ENCODE measurements at places on chromosomes 4 and X.

- peak; percentile 54 for DNase-seq
- H3K27me3 ChIP-seq = no peaks in the 10 kb centered on the region
- H3K4me3 ChIP-seq = peak overlapping the region; percentile 34
- no peaks in the 10 kb centered on the region for H3K36me3 ChIP-seq
- H3K4me1 ChIP-seq = peaks cover 29% of the 10 kb centered on the region
Observed at GRCh38 chr4:148216866-148217814, 225.1 kb downstream of the NR3C2 start.

- no peaks in the 10 kb centered on the region for H3K4me1 ChIP-seq
- H3K27ac ChIP-seq = no peak overlapping the region
- DNase-seq = no peak
- H3K27me3 ChIP-seq = no peaks in the 10 kb centered on the region
Observed at GRCh38 chr4:55255179-55255578, 90.9 kb upstream of the SRD5A3 start.

- no peaks in the 10 kb centered on the region for H3K36me3 ChIP-seq
- H3K4me3 ChIP-seq = no peak overlapping the region
- no peak for DNase-seq
- H3K27me3 ChIP-seq = no peaks in the 10 kb centered on the region
Observed at GRCh38 chr4:52203351-52203750, 152.2 kb downstream of the SPATA18 start.

DNA sequence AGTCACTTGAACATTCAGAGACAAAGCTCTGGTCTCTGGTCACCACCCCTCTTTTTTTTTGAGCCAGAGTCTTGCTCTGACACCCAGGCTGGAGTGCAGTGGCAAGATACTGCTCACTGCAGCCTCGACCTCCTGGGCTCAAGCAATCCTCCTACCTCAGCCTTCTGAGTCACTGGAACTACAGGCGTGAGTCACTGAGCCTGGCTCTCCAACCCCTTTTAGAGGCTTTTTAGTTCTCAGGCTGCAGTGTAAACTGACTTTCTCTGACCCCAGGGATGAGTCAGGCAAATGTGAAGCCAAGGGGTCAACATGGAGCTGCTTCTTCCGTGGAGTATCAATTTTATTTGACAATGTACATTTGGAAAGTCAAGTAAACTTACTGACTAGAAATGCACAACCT is 229.2 kb downstream of the PTTG2 start:
- no peak overlapping the region for H3K27ac ChIP-seq
- no peak overlapping the region for H3K4me3 ChIP-seq
- no peak for DNase-seq
- no peaks in the 10 kb centered on the region for H3K36me3 ChIP-seq

DNA sequence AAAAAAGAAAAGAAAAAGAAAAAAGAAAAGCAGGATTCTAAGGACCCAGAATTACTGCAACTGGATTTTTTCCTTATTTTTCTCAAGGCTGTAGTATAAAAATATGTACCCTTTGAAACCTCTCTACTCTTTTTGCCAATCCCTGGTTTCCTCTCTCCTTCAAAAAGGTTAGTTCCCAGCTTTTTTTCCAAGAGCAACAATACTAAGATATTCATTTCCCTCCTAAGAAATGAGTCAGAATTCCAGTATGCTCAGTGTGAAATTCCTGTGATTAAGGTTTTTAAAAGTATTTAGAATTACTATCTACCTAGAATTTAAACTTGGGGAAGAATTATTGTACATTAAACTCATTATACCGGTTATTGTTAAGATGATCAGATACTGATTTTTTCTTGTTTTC is 22.0 kb downstream of the SMIM14 start:
- H3K4me3 ChIP-seq = no peak overlapping the region
- H3K36me3 ChIP-seq = no peaks in the 10 kb centered on the region
- H3K27me3 ChIP-seq = no peaks in the 10 kb centered on the region
- H3K4me1 ChIP-seq = no peaks in the 10 kb centered on the region
- no peak overlapping the region for H3K27ac ChIP-seq
- no peak for DNase-seq

DNA sequence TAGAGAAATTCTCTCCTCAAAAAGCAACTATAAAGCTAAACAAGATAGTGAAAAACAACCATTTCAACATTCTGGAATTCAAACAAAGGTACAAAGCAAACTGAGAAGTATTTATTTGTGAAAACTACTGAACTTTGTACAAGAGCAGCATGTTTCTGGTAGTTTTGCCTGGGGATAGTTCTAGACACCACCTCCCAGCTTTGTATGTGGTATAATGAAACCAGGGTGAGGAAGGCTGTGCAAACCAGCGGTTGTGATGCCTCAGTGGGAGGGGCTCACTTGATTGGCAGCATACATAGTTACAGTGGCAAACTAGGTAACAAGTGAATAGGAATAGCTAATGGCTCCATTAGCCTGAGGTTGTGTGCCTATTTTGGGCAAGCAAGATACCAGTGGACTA is 18.6 kb upstream of the FRMD7 start:
- no peak overlapping the region for H3K4me3 ChIP-seq
- H3K27me3 ChIP-seq = peaks cover 8% of the 10 kb centered on the region
- no peaks in the 10 kb centered on the region for H3K4me1 ChIP-seq
- H3K27ac ChIP-seq = no peak overlapping the region
- H3K36me3 ChIP-seq = no peaks in the 10 kb centered on the region

DNA sequence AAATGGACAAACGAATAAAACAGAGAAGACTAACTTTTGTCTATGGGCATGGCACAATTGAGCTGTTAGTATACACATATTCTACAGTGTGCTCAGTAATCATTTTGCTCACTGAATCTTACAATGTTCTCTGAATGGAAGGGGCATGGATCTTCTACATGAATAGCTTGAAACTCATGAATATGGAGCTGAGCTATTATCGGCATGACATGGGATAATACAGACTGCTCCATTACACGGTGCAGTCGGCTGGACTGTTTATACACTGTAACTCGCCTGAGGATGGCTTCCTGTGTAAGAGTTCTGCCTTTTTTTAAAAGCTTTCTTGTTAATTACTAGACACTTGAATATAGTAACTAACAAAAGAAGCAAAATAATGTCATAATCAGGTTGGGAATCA is 368.5 kb upstream of the MAD2L1 start:
- H3K27me3 ChIP-seq = no peaks in the 10 kb centered on the region
- no peaks in the 10 kb centered on the region for H3K4me1 ChIP-seq
- H3K4me3 ChIP-seq = no peak overlapping the region

DNA sequence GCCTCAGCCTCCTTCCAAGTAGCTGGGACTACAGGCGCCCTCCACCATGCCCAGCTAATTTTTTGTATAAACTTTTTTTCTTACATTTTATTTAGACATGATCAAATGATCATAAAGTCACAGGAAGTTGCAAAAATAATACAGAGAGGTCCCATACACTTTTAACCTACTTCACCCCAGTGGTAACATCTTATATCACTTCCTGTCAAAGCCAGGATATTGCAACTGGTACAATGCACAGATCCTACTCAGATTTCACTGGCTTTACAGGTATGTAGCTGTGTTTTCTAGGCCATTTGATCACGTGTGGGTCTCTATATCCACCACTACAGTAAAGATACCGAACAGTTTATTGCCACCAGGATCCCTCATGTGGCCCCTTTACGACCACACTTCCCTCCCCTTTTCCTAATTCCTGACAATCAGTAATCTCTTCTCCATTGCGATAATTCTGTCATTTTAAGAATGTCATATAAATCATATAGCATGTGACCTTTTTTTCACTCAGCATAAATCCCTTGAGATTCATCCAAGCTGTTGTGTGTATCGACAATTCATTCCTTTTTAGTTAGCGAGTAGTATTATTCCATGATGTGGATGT is 18.0 kb downstream of the RPS6KA3 start:
- peaks cover 12% of the 10 kb centered on the region for H3K36me3 ChIP-seq
- peak overlapping the region; percentile 70 for H3K27ac ChIP-seq
- no peak for DNase-seq
- peaks cover 27% of the 10 kb centered on the region for H3K4me1 ChIP-seq
- no peak overlapping the region for H3K4me3 ChIP-seq

GRCh38 chr4:48081196-48081595 is 52.9 kb downstream of the TXK start:
- H3K27ac ChIP-seq = no peak overlapping the region
- peaks cover 16% of the 10 kb centered on the region for H3K4me1 ChIP-seq
- H3K36me3 ChIP-seq = peaks cover 78% of the 10 kb centered on the region
- no peaks in the 10 kb centered on the region for H3K27me3 ChIP-seq
- no peak for DNase-seq

DNA sequence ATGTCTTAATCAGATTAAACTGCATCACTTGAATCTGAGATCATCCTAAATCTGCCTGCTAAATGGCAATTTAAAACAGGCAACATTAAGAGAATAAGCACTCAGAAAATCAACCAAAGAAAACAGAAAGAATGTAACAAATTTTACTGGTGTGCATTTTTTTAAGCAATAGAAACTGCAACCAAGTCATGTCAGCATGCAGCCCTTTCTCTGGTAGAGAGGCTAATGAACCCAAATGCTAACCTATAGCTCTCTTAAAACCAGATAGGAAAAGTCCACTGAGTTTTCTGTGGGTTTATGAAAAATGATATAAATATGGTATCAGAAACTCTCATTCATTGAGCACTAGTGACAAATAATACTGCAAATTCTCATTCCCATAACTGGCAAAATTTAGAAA is 35.6 kb downstream of the COL25A1 start:
- DNase-seq = no peak
- H3K4me3 ChIP-seq = no peak overlapping the region
- no peak overlapping the region for H3K27ac ChIP-seq
- H3K4me1 ChIP-seq = no peaks in the 10 kb centered on the region
- H3K36me3 ChIP-seq = no peaks in the 10 kb centered on the region

DNA sequence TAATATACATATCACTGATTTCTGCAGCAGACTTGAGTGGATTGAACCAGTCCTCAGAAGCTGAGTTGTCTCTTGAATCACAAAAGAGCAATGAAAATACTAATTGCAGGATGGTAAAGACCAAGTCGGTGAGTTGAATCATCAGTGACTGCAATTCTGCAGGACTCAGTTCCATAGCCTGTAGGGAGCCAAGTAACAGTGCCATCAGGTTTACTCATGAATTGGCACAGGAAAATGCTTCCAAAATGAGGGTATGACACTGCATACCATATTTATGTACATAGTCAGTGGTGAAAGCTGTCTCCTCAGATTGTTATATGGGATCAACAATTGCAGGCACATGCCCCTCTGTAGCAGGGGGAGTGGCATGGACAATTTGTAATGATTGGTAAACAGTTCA is 192.8 kb downstream of the CCNG2 start:
- H3K4me1 ChIP-seq = no peaks in the 10 kb centered on the region
- no peak overlapping the region for H3K4me3 ChIP-seq
- H3K36me3 ChIP-seq = no peaks in the 10 kb centered on the region
- H3K27me3 ChIP-seq = no peaks in the 10 kb centered on the region
- DNase-seq = no peak

DNA sequence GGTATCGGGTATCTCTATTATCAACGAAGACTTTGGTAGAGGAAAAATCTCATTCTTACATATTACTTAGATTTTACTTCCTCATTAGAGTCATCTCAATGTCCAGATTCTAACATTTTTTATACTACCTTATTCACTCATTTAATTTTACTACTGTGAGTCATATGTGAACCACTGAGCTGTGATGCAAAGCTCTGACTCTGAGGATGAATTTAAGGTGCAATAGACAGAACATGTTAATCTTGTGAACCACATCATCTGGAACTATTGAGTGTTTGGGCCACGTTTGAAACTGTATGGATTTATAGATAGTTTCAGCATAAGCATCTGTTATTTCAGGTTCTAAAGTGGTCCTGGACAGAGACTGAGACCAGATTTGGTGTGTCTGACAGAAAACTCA is 78.4 kb downstream of the PWWP3B start:
- no peaks in the 10 kb centered on the region for H3K27me3 ChIP-seq
- H3K36me3 ChIP-seq = no peaks in the 10 kb centered on the region
- no peak for DNase-seq
- no peaks in the 10 kb centered on the region for H3K4me1 ChIP-seq
- H3K27ac ChIP-seq = no peak overlapping the region

- peak; percentile 49 for DNase-seq
- H3K36me3 ChIP-seq = no peaks in the 10 kb centered on the region
- H3K27ac ChIP-seq = peak overlapping the region; percentile 72
- H3K4me3 ChIP-seq = peak overlapping the region; percentile 22
- no peaks in the 10 kb centered on the region for H3K27me3 ChIP-seq
- H3K4me1 ChIP-seq = peaks cover 23% of the 10 kb centered on the region
Observed at GRCh38 chr4:123443401-123444289, 47.0 kb downstream of the SPRY1 start.

DNA sequence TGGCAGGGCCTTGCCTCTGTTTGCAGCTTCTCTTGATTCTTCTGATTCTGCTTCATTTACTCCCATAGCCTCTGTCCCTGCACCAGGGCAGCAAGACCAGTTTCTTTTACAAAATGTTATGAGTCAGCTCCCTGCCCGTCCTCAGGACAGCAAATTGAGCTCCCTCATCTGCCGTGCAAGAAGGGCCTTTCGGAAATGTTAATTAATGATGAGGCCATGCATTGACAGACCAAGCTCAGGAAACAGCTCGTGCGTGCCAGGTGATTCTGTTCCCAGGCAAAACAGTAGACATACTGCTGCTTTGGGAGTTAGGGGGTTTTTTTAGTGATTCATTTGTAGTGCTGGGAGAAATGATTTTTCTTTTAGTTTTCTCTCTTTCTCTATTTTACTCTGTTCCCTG is 231.7 kb downstream of the FBXW7 start:
- H3K4me1 ChIP-seq = no peaks in the 10 kb centered on the region
- DNase-seq = no peak
- H3K27ac ChIP-seq = no peak overlapping the region
- H3K27me3 ChIP-seq = peaks cover 8% of the 10 kb centered on the region
- H3K4me3 ChIP-seq = no peak overlapping the region

- no peak overlapping the region for H3K4me3 ChIP-seq
- no peak for DNase-seq
- H3K36me3 ChIP-seq = no peaks in the 10 kb centered on the region
- H3K27ac ChIP-seq = no peak overlapping the region
- no peaks in the 10 kb centered on the region for H3K4me1 ChIP-seq
- H3K27me3 ChIP-seq = no peaks in the 10 kb centered on the region
Observed at GRCh38 chrX:30533835-30534234, 43.7 kb downstream of the TASL start.

DNA sequence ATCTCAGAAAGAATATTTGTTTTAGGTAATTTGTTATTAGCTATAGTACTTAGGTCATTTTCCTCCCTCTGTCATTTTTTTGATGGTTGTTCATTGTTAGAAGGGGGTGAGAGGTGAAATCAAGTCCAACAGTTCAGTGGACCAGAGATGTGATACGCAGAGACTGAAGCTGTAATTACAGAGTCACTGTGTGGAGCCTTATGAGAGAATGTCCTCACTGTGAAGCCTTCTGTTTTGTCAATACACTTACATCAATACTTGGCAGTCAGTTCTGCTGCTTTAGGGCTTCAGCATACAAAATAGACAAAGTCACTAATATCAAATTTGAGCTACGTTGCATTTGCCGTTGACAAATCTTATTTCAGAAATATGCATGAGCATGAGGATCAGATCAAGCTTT is 692.5 kb downstream of the C4orf33 start:
- no peaks in the 10 kb centered on the region for H3K36me3 ChIP-seq
- H3K4me1 ChIP-seq = no peaks in the 10 kb centered on the region
- no peak for DNase-seq

DNA sequence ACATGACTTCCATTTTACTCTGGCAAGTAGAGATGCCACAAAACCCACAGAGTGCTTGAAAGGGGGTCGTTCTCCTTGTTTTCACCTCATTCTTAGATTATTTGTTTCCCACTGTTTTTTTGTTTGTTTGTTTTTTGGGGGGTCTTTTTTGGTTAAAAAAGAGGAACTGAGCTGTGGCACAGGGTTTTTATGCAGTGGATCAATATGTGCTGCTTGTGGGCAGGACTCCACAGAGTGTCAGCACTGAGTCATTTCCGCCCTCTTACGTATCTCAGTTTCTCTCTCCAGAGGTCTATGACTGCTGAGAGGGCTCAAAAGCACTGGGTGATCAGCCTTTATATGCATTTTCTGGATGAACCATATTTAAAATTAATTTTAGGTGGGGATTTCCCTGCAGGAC is 268.1 kb upstream of the GRID2 start:
- no peaks in the 10 kb centered on the region for H3K36me3 ChIP-seq
- no peaks in the 10 kb centered on the region for H3K27me3 ChIP-seq
- no peaks in the 10 kb centered on the region for H3K4me1 ChIP-seq
- H3K4me3 ChIP-seq = no peak overlapping the region
